ENCODE measurements at places on chromosomes 12 and 14. TPM values are rescaled to one million over a fixed set of nuclear protein-coding genes. Genes with fewer than 3 reads are reported as not detected.
A peak's percentile ranks its signal among the peaks of the same experiment; 100 is the strongest.

DNA sequence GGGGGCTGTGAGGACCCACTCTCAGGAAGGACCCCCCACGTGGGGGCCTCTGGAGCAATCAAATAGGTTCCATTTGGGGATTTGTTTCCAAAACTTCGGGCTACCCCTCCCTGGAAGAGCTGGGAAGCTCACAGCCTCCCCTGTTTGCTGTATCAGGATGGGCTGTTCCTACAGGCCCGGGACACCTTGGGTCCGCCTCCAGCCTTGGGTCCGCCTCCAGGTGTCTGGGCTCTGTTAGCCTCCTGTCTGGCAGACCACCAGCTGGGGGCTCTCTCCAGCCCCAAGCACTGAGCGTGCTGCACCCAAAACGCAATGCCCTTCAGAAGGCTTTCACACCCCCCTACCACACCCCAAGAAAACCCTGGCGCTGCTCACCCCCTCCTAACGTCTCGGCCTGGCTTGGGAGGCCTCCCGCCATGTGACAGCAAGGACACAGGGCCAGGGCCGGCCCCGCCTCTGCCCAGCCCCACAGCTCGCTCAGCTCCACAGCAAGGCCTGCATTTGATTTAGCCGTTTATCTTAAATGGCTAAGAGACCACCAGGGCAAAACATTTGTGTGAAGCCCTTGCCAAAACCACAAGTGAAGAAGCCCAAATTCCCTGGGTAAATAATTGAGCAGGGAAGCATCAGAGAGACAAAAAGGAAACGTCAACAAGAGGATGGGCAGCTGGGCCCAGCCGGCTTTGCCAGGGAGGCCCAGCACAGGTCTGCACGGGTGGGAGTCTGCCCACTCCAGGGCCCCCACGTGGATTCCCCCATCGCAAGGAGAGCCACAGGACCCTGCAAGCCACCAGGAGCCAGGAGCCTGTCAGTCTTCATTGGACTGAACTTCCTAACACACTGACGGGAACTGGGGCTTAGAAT, 39.9 kb downstream of the BCL11B start:
- H3K4me1 ChIP-seq = peaks cover 88% of the 10 kb centered on the region
- peak overlapping the region; percentile 85 for H3K4me3 ChIP-seq
- peak; percentile 60 for DNase-seq
- H3K27ac ChIP-seq = peak overlapping the region; percentile 97
- peaks cover 27% of the 10 kb centered on the region for H3K36me3 ChIP-seq
- H3K27me3 ChIP-seq = no peaks in the 10 kb centered on the region

Gene RPS6KL1
- 2.6 TPM for total RNA-seq

Gene LRTM2
- total RNA-seq = not detected

DNA sequence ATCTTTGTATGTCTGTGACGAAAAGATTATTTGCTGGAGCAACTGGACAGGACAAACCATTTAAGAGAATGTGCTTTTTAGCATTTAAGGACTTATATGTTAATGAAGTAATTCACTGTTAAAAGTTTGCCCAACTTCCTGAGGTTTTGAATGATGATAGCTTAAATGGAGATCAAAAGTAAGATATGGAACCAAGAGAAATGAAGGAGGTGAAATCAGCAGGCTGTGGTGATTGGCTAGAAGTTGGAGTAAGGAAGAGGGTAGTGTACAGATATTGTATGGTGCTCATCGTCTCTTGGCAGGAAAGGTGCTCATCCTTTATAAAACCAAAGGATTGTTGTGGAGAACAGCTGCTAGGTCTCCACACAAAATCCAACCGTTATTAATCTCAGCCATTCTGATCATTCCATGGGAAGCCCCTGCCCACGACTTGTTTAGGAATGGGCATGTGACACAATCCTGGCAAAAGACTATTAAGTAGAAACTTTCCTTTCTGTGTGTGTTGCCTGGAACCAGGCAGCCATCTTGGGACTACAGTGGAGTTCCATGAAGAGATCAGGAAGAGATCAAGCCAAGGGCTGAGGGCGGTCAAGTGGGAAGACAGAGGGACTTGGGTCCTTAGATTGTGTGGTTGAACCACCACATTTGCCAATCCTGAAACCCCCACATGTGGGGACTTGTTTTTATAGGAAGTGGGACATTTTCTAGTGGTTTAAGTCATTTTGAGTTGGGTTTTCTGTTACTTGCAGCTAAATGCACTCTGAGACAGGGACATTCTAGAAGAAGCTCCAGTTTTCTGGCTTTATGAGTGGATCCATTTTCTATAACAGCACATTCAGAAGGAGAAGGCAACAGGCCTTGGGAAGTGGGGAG, 56.8 kb upstream of the CHST11 start:
- peaks cover 15% of the 10 kb centered on the region for H3K4me1 ChIP-seq
- peak overlapping the region; percentile 30 for H3K27ac ChIP-seq
- no peaks in the 10 kb centered on the region for H3K27me3 ChIP-seq
- DNase-seq = no peak
- no peak overlapping the region for H3K4me3 ChIP-seq

DNA sequence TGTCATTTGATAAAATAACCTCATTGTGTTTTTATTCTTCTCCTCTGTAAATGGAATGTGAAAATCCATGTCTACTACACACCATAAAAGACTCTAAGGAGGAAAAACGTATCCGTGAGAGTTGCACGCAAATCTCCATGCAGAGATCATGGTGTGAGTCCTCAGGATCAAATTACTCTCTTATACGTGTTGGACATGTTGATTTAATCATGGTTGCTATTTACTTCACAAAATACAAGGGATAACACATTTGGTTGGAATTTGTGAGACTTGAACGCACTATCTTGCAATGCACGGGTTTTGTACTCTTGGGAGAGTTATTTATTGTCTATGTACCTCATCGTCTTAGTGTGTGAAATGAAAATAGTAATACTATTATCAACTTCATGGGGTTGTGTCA, 128.0 kb upstream of the RASSF8 start:
- no peaks in the 10 kb centered on the region for H3K36me3 ChIP-seq
- no peak overlapping the region for H3K27ac ChIP-seq
- H3K27me3 ChIP-seq = peaks cover 14% of the 10 kb centered on the region
- no peaks in the 10 kb centered on the region for H3K4me1 ChIP-seq
- no peak for DNase-seq
- no peak overlapping the region for H3K4me3 ChIP-seq

Gene CD4
- 2.6 TPM for total RNA-seq

- H3K27me3 ChIP-seq = no peaks in the 10 kb centered on the region
- peak overlapping the region; percentile 46 for H3K27ac ChIP-seq
Observed at GRCh38 chr12:104551313-104551931, 94.7 kb downstream of the CHST11 start.

Gene SYT1
- total RNA-seq = not detected

GRCh38 chr14:96136371-96137005, 68.2 kb upstream of the BDKRB2 start:
- no peak for DNase-seq
- no peaks in the 10 kb centered on the region for H3K36me3 ChIP-seq
- H3K4me3 ChIP-seq = no peak overlapping the region
- no peaks in the 10 kb centered on the region for H3K4me1 ChIP-seq
- peaks cover 2% of the 10 kb centered on the region for H3K27me3 ChIP-seq

Gene MMP17
- total RNA-seq = 0.36 TPM

DNA sequence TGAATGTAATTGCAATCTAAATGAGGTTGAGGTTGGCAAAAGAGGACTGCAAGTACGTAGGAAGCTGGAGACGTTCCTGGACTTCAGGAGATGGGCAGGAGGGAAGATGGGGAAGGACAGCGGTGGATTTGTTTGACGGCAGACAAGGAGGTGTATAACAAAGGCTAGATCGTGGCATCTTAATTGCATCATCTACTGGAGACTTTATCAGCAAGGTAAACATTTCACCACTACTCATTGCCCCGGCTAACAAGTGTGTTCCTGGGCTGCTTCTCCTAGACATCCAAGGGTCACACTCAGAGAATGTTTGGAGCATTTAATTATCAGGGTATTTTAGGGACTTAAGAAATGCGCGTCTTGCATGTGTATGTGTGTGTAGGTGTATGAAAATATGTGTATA, 128.5 kb downstream of the KCNK10 start:
- peaks cover 28% of the 10 kb centered on the region for H3K27me3 ChIP-seq
- no peak overlapping the region for H3K27ac ChIP-seq
- DNase-seq = no peak
- H3K4me1 ChIP-seq = no peaks in the 10 kb centered on the region
- H3K36me3 ChIP-seq = no peaks in the 10 kb centered on the region

Gene MEG3
- total RNA-seq = not detected

Gene TAMALIN
- 19.9 TPM for total RNA-seq

Gene AQP6
- not detected for total RNA-seq

- H3K36me3 ChIP-seq = no peaks in the 10 kb centered on the region
- peak overlapping the region; percentile 47 for H3K4me3 ChIP-seq
- peaks cover 11% of the 10 kb centered on the region for H3K27me3 ChIP-seq
Observed at GRCh38 chr14:97408937-97409815, 612.0 kb downstream of the VRK1 start.

All from activated naive CD8-positive, alpha-beta T cell treated with anti-CD3 and anti-CD28 coated beads, Interleukin-2, amount 10 ng/mL, durations not matched to agents 7 days and 5 days (primary cell).